ENCODE measurements at places on chromosomes 2 and 18.

- peak; percentile 71 for DNase-seq
These were observed 2.4 kb upstream of the ETAA1 start for GRCh38 chr2:67394734-67395133.

GRCh38 chr18:36095936-36096519 is 28.7 kb upstream of the RPRD1A start:
- DNase-seq, result peak; percentile 69

DNA sequence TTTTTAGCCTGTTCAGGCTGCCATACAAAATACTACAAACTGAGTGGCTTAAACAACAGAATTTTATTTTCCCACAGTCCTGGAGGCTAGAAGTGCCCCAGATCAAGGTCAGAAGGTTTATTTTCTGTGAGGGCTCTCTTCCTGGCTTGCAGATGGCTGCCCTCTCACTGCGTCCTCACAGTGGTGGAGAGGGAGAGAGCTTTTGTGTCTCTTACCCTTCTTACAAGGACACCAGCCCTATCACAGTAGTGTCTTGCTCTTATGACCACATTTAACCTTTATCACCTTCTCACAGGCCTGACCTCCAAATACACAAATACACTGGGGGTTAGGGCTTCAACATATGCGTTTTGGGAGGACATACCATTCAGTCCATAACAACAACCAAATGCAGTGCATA is 11.7 kb downstream of the WDR7 start:
- no peak for DNase-seq

DNA sequence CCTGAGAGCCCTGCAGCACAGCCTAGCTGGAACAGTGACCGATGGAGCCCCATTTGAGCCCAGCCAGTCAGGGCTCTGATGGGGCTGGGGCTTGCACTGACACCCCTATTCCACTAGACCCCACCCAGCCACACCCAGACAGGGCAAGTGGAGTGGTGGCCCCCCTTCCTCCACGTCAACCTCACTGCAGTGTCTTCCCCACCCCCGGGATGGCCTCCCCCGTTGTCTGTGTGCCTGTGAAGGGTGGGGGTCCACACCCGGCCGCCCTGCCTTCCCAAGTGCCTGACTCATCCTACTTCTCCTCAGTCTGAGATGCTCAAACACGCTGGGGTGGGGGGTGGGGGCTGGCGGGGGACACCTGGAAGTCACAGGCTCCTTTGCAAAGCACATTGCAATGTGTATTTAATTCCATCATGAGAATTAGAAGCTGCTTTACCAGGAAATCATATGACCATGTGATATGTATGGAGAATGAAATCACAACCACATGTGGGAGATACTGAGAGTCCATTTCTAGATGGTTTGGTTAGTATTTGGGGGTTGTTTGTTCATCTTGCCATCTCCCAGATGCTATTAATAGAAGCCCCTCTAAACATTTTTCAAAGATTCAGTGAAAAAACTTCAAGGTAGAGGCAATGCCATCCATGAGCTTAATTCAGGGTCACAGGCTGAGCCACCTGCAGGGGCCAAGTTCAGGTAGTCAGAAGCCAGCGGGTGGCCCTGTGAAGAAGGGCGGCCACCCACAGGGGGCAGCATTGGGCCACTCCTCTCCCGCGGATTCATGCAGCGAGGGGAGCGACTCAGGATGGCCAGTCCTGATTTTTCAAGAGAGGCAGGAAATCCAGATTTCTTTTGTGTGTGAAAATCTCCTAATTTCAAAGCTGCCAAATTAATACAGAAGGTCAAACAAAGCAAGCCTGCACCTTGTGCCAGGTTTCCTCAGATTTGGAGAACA is 22.7 kb upstream of the GMPPA start:
- DNase-seq, result peak; percentile 70

DNA sequence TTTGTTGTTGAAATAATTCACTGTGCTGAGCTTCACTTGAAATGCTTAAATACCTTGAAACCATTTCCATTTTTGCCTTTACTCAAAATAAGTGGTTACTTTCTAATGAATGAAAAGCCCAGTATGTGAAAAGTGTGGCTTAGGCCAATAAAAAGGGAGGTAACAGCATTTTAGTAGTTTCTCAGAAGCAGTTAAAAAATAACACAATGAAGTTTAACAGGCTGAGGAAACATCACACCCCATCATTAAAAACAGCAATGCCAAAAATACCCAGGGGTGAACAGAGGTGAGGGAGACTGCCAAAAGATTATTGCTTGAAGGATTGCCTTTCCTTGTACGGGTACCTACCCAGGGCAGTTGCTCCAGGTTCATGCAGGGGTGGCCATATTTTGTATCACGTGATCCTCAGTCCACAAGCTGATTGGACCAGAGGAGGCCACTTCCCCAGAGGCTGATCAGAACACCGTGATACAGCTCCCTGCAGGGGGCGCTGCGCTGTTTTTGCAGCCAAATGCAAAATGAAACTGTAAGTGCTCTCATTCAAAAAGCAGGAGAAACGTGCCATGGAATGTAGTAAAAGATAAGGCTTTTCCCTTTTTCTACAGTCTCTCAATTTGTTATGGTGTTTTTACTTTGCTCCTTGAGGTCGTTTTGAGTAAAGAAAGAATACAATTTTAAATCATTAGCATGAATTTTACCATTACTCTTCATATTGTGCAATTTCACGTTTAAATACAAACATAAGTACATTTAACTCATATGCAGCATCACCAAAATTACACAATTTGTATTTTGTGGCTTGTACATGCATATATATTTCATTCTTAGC is 70.2 kb upstream of the SH3BP4 start:
- peak; percentile 99 for DNase-seq

- DNase-seq, result peak; percentile 71
These were observed 891 bp downstream of the KDM3A start for GRCh38 chr2:86441882-86442641.

DNA sequence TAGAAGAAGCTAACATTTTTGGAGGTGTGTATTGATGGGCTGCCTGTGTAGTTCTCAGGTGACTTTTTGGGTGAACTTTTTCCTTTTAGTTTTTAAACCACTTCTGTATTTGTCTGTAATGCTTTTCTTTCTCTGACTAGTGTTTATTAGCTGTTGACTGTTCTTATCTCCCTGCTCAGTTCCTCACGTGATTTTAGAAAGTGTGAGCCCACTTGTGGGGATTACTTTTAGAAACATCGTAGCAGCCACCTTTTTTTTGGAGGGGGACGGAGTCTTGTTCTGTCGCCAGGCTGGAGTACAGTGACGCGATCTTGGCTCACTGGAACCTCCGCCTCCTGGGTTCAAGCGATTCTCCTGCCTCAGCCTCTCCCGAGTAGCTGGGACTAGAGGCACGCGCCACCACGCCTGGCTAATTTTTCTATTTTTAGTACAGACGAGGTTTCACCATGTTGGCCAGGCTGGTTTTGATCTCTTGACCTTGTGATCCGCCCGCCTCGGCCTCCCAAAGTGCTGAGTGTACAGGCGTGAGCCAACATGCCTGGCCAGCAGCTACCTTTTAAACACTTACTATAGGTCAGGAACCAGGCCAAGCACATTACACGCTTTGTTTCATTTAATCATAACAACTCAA is 9.2 kb upstream of the CDKL4 start:
- no peak for DNase-seq

- no peak for DNase-seq
These were observed 26.0 kb upstream of the TNS1 start for GRCh38 chr2:218028562-218029348.
